ENCODE measurements at places on chromosomes 7 and 10. TPM values are rescaled to one million over a fixed set of nuclear protein-coding genes. Genes with fewer than 3 reads are reported as not detected.

The PON3 gene
- total RNA-seq, result not detected

DNA sequence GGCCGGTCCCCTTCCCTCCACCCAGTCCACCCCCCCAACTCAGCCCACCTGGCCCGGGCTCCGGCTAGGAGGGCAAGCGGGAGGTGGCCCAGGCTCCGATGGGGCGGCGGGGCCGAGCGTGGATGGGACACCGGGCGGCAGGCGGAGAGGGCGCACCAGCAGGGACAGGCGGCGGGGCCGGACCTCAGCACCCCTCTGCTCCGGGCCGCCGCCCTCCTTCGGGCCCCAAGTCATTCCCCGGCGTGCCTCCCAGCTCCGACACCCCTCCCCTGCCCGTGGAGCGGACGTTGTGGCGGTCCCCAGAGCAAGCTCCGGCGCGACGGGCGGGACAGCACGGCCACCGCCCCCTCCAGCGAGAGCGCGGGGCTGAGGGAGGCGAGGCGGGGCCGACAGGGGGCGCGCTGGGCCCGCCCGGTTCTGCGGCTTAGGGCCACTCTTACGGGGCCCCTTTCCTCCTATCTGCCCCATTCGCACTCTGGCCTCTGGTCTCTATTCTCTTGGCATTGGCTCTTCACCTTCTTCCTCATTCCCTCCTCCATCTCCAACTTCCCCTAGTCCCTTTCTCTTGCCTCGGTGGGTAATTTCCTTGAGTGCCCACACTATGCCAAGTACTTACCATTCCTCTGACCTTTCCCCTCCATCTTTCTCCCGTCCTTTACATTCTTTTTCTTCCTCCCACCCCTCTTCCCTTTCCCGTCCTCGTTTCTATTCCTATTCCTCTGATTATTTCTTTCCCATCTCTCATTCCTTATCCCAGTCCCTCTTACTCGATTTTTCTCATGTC, 701 bp upstream of the GBX1 start:
- H3K4me1 ChIP-seq, result peaks cover 12% of the 10 kb centered on the region
- H3K27me3 ChIP-seq, result peaks cover 19% of the 10 kb centered on the region
- H3K4me3 ChIP-seq, result peak overlapping the region; percentile 65
- H3K36me3 ChIP-seq, result no peaks in the 10 kb centered on the region
- no peak overlapping the region for H3K27ac ChIP-seq
- no peak for DNase-seq

- DNase-seq, result no peak
- H3K4me1 ChIP-seq, result no peaks in the 10 kb centered on the region
- no peak overlapping the region for H3K4me3 ChIP-seq
- no peaks in the 10 kb centered on the region for H3K27me3 ChIP-seq
Observed at GRCh38 chr7:106552645-106553445, 108.1 kb downstream of the CCDC71L start.

GRCh38 chr7:155003092-155003375, at the start of gene PAXIP1:
Gene PAXIP1 (minus strand): TSS chr7:155003124. CDS start chr7:155002929, 195 bp downstream.
- peak within 1 kb of the TSS; percentile 91 for H3K4me3 ChIP-seq
- peaks cover 7% of the 10 kb centered on the region for H3K36me3 ChIP-seq
- no peaks in the 10 kb centered on the region for H3K27me3 ChIP-seq
- no peaks in the 10 kb centered on the region for H3K4me1 ChIP-seq
- peak within 1 kb of the TSS; percentile 78 for H3K27ac ChIP-seq
- DNase-seq, result no peak

DNA sequence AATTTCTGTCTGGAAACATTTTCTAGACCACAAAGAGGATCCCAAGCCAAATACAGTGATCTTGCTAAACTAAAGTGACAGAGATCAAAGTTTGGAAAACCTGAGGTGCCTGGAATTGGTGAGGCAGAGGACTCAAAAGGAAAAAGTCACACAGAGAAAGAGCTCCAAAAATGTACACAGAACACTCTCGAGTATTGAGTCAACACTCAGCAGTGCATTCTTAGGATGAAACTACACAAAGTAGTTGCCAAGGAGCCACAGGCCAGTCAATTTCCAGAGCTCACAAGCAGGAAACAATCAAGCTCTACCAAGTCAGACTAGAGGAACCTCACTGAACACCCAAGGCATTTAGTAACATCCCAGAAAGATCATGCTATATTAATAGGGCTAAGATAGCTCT, 61.3 kb downstream of the MICU1 start:
- no peak for DNase-seq
- H3K27me3 ChIP-seq, result no peaks in the 10 kb centered on the region
- no peak overlapping the region for H3K4me3 ChIP-seq
- H3K27ac ChIP-seq, result no peak overlapping the region

DNA sequence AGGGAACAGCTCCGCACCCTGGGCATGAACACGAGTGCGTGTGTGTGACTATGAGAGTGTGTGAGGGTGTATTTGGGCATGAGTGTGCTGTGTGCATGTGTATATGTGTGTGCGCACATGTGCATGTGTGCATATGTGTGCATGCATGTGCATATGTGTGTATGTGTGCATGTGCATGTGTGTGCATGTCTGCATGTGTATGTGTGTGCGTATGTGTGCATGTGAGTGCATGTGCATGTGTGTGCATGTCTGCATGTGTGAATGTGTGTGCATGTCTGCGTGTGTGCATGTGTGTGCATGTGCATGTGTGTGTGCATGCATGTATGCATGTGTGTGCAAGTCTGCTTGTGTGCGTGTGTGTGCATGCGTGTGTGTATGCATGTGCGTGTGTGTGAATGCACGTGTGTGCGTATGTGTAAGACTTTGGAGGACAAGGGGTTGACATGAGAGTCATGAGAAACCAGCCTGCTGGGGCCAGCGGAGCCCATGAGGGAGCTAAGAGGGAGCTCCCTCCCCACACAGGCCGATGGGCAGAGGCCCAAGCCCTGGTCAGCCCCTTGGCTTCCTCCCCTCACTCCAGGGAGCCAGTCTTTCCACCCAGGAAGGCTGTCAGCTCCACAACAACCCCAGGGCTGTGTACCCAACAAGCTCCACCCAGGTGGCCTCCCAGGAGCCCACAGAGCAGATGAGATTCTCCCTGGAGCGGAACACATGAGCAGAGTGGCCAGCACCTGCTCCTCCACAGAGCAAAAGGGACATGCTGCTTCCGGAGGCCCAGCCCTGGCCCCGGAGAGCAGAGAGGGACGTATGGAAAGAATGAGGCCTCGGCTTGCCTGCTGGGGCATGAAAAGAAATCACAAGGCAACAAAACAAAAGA, 142.5 kb upstream of the PPP2R2D start:
- H3K27ac ChIP-seq, result no peak overlapping the region
- no peak overlapping the region for H3K4me3 ChIP-seq
- no peaks in the 10 kb centered on the region for H3K36me3 ChIP-seq
- H3K27me3 ChIP-seq, result no peaks in the 10 kb centered on the region
- no peak for DNase-seq

DNA sequence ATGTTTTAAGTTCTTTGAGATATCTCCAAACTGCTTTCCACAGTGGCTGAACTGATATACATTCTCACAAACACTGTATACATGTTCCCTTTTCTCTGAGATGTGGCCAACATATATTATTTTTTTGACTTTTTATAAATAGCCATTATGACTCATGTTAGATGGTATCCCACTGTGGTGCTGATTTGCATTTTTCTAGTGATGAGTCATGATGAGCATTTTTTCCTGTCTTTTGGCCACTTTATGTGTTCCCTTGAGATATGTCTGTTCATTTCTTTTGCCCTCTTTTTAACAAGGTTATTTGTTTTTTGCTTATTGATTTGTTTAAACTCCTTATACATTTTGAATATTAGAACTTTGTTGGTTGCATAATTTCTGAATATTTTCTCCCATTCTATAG, 1055.1 kb downstream of the NXPH1 start:
- no peak overlapping the region for H3K4me3 ChIP-seq
- no peaks in the 10 kb centered on the region for H3K4me1 ChIP-seq
- no peak for DNase-seq
- H3K36me3 ChIP-seq, result no peaks in the 10 kb centered on the region

- H3K4me3 ChIP-seq, result no peak overlapping the region
- H3K27ac ChIP-seq, result no peak overlapping the region
- H3K4me1 ChIP-seq, result no peaks in the 10 kb centered on the region
- no peak for DNase-seq
- H3K27me3 ChIP-seq, result no peaks in the 10 kb centered on the region
- H3K36me3 ChIP-seq, result no peaks in the 10 kb centered on the region
Observed at GRCh38 chr7:75616421-75617167, 122.1 kb downstream of the HIP1 start.

GRCh38 chr10:60277656-60278055, 112.0 kb downstream of the ANK3 start:
- no peak overlapping the region for H3K27ac ChIP-seq
- H3K36me3 ChIP-seq, result no peaks in the 10 kb centered on the region

- no peak overlapping the region for H3K4me3 ChIP-seq
- H3K4me1 ChIP-seq, result no peaks in the 10 kb centered on the region
- no peak for DNase-seq
- no peaks in the 10 kb centered on the region for H3K27me3 ChIP-seq
- no peaks in the 10 kb centered on the region for H3K36me3 ChIP-seq
Observed at GRCh38 chr10:116892907-116893685, 43.8 kb downstream of the ENO4 start.
